Stimulated activated CD8-positive, alpha-beta memory T cell treated with anti-CD3 and anti-CD28 coated beads, Interleukin-7, amount 100 ng/mL, for 24 hours (primary cell): ENCODE measurements at places on chromosomes 2 and 18.

DNA sequence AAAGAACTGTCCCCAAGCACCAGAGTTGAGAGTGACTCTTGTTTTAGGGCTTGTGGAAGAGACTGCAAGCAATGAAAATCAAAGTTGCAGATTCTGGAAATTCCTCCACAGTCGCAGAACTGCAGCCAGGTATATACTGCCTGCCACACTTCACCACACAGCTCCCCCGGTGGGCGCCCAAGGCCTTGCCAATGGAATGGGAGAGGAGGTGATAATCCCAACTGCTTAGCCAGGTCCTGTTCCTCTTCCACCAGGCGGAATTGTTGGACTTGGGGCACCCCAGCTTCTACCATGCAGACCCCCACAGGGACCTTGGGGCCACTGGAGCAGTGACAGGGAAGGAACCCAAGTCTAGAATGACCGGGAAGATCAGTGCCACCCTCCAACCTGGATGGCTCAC, 4.8 kb upstream of the PDIA6 start:
- DNase-seq = no peak

GRCh38 chr2:121664086-121664485, 14.8 kb upstream of the CLASP1 start:
- no peak for DNase-seq

GRCh38 chr2:46699934-46700256, 215.7 kb downstream of the MCFD2 start:
- DNase-seq = no peak

- no peak for DNase-seq
Observed at GRCh38 chr2:23134726-23135125, 250.3 kb upstream of the KLHL29 start.

- DNase-seq = no peak
Observed at GRCh38 chr18:21084511-21085078, 27.0 kb downstream of the ROCK1 start.

GRCh38 chr2:11659851-11660250, 10.1 kb downstream of the NTSR2 start:
- no peak for DNase-seq

DNA sequence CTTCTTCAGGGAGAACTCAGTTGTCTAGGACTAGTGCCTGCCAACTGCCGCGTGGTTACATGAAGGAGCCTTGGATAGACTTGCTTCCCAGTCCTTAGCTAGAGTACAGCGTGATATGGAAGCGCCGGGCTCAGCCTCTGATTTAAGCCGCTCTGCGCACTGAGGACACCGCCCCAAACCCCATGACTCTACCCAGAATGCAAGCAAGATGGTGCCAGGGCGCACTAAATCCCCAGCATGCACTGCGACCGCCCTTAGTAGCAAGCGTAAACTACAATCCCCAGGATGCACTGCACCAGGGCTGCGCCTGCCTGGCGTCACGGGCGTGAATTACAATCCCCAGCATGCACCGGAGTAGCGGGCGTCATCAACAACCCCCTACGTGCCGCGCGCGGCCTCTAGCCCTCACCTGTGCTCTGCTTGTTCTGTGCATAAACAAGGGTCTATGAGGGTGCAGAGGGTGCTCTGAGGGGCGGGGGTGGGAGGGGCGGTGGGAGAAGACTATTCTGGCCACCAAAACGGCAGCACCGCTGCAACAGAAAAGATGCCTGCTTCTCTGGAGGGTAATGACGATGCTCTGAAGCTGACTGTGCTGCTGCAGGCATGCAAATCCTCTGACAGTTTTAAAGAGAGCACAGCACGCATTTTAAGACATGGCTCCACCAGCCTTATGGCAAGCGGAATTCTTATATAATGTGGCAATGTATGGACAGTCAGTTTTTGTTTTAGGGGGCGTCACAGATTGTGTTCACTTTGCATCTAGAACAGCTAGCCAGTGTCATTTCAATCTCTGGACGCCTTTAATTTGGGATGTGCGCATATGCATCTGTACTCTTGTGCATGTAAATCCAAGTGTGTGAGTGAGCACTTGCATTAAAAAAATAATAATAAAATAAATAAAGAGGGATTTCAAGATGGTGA, 282.5 kb upstream of the MYT1L start:
- peak; percentile 63 for DNase-seq

DNA sequence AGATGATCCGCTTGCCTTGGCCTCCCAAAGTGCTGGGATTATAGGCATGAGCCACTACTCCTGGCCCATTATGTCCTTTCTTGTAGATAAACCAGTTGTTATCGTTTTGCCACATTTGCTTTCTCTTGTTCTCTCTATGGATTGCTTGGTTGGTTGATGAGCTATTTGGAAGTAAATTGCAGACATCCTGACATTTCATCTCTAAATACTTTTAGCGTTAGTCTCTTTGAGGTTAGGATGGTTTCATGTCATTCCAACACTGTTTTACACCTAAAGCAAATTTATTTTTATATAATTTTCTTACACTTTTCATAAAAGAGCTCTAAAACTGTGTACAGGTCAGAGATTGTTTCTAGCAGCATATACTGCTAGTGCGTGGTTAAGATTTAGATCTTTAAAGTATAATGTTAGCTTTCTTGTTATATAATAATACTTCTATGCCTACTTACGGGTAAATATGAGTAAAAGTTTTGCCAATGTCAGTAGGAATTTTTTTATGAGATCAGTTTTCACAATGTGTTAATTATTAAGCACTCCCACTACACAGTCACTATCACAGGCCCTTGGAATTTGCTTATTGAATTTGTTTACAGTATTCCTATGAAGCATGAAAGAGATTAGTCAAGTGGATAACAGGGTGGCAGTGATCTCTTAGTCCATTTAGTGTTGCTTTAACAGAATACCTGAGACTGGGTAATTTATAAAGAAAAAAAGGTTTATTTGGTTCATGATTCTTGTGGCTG, 10.3 kb downstream of the POLI start:
- no peak for DNase-seq

- no peak for DNase-seq
Observed at GRCh38 chr2:73333564-73333963, 40.2 kb upstream of the EGR4 start.

- no peak for DNase-seq
Observed at GRCh38 chr2:152467677-152468410, 132.9 kb downstream of the FMNL2 start.

DNA sequence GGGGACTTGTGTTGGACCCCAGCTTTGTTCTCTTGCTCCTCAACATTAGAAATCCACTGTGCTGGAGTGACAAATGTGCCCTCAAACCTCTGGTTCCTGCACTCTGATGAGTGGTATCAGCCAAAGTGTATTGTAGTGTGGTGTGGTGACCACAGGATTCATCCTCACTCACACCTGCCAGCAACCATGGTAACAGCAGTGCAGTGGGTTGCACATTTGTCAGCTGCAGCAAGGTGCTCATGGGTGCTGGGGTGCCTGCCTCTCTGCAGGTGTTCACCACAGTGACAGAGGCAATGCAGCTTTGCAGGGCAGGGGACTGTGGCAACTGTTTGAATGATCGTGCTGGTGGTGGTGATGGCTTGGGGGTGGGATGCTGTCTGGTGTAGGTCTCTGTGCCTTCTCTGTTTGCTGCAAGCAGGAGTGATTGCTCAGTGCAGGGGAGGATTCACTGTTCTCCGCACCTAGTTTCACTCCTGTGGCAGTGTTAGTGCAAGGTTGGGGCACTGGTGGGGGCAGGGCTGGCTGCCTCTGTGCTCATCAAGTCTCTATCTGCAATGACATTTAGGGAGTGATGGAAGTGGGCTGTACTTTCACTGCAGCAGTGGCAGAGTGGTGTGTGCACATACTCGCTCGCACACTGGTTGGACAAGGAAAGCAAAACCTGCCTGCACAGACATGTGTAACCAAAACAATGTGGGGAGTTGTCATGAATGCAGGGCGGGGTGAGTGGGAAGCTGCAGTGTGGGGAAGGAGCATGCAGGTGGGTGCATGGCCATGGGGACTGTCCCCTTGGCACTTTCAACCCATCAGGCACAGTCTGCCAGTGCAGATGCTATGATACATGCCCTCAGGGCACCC, 301.1 kb downstream of the PIK3C3 start:
- DNase-seq = no peak

GRCh38 chr2:238459081-238459629, 32.4 kb downstream of the ASB1 start:
- no peak for DNase-seq
